ENCODE measurements at places on chromosomes 6 and 20.

- no peak for DNase-seq
These were observed 133.9 kb upstream of the SSTR4 start for GRCh38 chr20:22901164-22901563.

DNA sequence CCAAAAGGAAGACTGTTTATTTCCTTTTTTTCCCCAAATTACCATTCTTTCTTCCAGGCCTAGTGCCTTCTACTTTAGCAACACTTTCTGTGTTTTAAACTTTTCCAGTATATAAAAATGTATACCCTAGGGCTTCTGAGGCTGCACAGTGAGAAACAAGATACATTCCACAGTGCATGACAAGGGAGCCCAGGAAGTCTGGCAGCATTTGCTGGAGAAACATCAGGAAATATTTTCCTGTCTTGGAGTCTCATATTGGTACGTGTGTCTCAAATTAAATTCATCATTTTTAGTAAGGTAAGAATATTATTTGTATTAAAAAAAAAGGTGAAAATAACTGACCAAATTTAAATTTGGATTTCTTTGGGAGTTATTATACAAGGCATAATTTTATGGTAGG, 662.6 kb downstream of the RFPL4B start:
- no peak for DNase-seq

- no peak for DNase-seq
These were observed 859 bp upstream of the SMIM29 start for GRCh38 chr6:34249469-34250261.

DNA sequence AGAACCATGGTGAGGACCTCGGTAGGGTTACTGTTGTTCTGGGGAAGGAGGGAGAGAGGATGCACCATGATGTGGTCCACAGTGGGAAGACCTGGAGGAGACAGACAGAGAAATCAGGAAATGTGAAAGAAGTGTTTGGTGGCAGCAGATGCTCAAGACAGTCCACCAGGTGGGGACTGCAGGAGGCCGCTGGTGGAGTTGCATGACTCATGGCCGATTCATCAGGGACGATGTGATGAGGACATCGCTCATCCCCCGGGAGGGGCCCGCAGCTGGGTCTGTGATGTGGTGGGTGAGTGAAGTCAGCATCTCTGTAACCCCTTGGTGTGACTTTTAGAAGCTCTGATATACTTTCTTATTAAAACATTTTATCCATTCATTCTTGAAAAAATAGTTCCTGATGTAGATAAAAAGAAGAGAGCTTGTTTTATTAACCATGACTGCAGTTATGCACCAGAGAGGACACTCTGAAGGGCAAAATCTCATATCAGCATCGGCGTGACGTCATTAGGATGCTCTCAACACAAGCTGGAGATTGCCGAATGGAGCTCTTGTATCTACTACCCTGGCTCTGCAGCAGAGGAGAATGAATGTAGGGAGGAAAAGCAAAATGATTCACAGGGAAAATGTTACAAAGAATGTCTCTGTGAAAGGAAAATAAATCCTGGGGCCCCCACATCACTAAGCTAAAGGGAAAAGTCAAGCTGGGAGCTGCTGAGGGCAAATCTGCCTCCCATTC, 71.2 kb downstream of the RAMACL start:
- no peak for DNase-seq

DNA sequence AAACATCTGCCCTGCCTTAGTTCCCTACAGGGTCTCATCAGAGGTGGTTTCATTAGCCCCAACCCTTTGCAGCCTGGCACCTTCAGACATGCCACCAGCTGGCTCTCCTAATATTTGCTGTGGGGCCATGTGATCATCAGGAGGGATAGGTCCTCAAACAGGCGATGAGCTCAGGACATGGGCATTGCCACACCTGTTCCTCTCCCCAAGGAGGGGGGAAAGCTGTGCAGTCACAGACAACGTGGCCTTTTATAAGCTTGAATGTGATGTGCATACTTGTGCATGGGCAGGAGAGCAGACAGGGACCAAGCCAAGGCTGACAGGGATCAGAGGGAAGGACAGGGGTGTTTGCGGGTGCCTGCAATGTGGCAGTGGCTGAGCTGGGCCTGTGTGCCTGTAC, 78.8 kb upstream of the ZNFX1 start:
- no peak for DNase-seq

DNA sequence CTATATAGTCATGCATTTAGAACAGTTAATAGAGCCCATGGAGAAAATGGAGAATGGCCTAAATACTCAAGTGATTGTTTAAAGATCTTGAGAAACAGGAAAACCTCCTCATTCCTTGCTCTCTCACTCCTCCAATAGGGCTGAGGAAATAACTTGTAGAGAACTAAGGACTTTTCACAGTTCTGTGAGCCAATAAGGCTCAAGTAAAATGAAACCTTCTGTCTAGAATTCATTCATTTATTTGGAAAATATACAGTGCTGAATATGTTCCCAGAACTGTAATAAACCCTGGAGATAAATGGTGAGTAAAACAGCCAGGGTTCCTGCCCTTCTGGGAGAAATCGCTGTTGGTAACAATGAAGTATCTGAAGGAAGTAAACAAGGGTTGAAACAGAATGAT, 35.3 kb downstream of the ELOVL2 start:
- no peak for DNase-seq

DNA sequence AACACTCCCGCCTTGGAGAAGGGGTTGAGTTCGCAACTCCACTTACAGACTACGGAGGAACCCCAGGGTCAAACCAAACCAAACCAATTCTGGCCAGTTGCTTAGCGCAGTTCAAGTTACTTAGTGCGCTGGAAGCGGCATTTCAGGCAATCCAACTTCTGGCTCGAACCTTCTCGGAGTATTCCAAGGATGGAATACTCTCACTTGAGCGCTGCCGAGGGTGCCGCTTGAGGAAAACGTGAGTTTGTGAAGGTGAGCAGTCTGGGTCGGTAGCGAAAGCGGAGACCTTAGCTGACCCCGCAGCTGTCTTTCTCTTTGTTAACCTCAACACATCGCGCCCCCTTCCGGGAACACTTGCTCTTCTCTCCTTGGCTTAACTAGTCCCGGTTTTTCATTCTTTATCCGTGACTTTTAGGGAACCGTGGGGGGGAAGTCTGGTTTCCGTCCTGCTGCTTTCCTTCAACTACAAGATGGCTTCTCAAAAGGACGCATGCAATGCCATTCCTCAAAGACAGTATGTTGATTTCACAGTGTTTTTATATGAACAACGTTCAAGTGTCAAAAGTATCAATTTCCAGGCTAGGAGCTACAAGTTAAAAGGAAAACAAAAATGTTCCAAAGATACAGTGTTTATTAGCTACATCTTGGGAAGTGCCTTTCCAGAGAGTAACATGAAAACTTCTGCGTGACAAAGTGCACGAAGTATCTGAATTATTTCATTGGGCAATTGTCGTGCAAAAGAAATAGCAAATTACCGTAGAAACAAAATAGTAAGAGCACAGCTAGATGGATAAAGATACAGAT, 741 bp upstream of the PNISR start:
- peak; percentile 86 for DNase-seq

DNA sequence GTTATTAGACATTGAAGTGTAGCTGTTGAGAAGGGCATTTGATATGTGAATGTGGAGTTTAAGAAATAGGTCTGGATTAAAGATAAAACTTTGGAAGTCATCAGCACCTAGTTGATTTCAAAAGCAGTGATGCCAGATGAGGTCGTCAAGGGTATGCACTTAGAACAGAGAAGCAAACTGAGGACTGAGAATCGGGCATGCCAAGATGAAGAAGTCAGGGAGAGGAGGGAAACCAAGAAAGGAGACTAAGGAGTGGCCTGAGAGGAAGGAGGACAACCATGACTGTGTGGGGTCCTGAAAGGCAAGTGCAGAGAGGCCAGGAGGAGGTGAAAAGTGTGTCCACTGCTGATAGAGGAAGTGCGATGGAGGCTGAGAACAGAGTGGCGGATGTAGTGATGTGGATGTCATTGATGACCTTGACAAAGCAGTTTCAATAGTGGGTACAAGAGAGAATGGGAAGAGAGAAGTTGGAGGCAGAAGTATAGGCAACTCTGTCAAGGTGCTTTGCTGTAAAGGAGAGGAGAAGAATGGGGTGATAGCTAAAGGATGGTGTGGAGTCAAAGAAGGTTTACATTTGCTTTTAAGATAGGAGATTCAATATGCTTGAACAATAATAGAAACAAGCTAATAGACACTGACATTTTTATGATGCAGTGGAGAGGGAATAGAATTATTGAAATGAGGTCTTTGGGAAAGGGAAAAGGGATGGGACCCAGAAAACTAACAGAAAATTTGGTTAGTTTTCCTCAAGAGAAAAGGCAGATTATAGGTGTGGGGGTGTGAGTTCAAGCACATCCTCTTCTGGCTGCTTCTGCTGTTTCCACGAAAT, 139.7 kb upstream of the TMEM170B start:
- no peak for DNase-seq

DNA sequence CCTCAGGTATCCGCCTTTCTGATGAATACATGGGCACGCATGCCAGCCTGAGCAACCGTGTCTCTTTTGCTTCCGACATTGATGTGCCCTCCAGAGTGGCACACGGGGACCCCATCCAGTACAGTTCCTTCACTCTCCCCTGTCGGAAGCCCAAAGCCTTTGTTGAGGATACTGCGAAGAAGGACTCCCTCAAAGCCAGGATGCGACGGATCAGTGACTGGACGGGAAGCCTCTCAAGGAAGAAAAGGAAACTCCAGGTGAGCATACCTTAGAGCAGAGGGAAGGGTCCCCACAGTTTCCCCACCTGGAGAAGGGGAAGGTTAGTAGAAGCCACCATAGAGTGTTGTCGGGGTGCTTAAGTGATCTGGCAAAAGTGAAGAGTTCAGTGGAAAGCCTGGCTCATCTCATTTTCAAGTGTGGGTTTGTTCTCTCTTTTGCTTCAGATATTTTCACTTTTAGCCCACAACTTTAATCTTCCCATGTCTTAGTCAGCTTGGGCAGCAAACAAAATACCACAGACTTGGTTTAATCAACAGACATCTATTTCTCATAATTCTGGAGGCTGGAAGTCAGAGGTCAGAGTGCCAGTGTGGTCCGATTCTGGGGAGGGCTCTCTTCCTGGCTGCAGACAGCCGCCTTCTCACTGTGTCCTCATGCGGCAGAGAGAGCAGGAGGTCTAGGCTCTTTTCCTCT, 133.5 kb upstream of the CLDN20 start:
- no peak for DNase-seq

- no peak for DNase-seq
These were observed 138.8 kb downstream of the HIVEP1 start for GRCh38 chr6:12150812-12151432.

- DNase-seq, result no peak
These were observed 164.1 kb downstream of the SYNDIG1 start for GRCh38 chr20:24633521-24633920.

DNA sequence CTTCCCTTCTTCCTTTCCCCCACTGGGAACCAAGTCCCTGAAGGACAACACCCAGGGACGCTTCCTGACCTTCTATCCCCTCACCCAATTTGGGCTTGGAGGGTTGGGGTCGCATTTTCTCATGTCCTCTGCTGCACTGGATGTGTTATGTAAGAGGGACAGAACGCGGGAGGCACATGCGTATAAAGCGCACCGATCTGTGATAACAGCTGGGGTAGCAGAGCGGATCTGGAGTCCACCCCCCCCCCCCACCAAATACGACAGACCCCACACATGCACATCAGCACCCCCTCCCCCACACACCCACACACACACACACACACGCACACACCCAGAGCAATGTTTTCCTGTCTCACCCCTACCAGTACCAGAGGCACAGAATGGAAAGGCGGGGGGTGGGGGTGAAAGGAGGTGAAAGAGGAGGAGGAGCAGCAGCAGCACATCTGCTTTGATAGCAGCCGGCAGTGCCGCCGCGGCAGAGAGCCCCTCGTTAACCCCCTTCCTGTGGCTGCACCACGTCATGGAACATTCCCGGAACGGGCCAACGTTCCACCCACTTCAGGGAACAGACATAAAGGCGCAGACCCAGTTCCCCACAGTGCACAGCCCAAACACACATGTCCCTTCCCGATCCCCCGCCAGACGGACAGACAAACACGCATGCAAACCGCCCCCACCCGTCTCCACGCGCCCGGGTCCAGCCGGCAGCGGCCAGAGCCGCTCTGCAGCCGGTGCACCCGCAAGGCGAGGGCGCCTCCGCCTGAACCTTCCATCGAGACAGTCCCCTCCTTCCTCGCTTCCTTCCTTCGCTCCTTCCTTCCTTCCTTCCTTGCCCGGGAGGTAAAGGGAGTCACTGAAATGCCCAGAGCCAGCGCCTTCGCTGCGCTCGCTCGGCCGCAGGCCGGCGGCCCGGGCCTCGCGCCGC, 590 bp downstream of the HIVEP2 start:
- peak; percentile 64 for DNase-seq

DNA sequence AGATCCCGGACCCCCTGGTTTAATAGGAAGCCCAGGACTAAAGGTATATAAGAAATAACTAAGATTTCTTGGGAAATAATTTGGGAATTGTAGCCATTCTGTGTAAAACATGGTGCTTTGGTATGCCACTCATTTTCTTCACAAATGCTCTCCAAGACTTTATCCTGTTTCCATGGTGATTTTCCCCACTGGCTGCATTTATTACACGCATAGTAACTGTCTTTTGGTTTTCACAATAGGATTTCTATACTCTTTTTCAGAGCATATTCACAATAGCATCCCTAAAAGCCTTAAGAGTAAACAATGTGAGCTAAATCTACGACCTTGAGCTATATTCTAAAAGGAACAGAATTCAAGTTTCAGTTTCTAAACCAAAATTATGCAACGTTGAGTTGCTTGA, 160.8 kb downstream of the COL9A1 start:
- DNase-seq, result no peak

- no peak for DNase-seq
These were observed 19.9 kb upstream of the CCN6 start for GRCh38 chr6:112033791-112034615.

DNA sequence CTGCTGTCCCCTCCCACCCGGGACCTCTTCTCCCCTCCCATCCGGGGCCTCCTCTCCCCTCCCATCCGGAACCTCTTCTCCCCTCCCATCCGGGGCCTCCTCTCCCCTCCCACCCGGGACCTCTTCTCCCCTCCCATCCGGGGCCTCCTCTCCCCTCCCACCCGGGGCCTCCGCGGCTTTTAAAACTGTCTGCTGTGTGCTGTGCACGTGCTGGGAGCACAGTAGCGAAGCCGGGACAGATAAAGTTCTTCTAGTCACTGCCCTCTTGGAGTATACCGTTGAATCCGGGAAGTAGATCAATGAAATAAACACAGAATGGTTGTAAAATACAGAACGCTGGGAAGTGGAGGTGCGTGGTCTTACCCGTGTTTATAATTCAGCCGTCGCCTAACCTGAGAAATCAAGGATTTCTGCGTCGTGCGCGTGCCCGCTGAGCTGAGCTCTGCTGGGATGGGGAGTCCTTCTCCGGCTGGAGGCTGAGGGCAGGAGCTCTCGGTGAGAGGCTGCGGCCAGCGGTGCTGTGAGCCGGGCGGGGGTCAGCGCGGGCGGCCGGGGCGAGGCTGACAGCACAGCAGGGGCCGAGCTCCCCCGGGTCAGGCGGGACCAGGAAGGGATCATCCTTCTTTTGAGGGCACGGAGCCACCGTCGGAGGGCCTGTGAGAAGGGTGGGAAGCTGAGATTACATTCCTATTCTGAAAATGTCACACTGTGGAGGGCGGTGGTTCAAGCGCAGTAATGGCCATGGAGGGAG, 19.6 kb upstream of the KIF25 start:
- no peak for DNase-seq

GRCh38 chr20:10379761-10380160, 54.3 kb downstream of the MKKS start:
- no peak for DNase-seq

- DNase-seq, result no peak
These were observed 50.1 kb downstream of the NUP153 start for GRCh38 chr6:17656644-17657043.

All from C1 segment of cervical spinal cord (tissue), 14 donors.